ENCODE measurements at places on chromosomes 11 and 22.

DNA sequence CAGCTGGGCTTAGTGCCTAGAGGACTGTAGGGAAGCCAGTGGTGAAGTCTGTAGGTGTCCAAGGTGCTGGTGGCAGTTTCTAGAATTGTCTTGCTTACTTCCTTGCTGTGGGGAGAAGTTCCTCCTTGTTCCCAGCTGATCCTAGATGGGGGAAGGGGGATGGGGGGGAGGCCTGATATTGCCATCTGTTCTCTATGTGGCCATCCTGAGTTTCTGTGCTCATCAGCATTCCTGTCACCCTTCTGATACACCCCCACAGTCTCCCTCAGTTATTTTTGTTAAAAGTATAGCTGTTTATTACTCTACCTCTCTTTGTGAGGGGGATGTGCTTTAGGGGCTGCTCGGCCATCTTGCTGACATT, 36.5 kb downstream of the MADD start:
- no peak for DNase-seq

GRCh38 chr11:128294671-128295050, 292.7 kb downstream of the ETS1 start:
- DNase-seq = no peak

DNA sequence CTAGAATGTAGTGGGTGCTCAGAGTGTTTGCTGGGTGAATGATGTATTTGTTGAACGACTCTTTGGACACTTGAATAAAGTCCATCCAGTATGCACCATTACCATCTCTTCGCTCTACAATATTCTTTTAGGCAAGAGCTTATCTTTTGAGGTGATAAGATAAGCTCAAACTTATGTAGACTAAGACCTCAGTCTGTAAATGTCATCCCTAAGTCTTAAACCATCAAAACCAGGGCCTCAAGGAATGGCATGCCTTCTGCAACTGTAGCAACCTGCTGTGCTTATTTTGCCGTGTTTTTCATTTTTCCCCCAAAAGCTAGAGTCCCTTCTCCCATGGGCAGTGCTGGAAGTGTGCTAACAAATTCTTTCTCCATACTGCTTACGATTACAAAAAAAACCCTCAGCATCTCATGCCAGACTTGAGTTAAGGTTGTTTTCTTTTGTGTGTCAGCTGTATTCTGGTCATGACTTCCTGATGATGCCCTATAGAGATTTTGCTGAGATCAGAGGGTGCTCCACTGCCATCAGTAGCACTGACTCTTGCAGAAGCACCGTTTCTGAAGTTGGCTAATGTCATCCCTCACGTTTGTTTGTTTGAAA, 27.8 kb downstream of the LIMK2 start:
- DNase-seq = no peak

DNA sequence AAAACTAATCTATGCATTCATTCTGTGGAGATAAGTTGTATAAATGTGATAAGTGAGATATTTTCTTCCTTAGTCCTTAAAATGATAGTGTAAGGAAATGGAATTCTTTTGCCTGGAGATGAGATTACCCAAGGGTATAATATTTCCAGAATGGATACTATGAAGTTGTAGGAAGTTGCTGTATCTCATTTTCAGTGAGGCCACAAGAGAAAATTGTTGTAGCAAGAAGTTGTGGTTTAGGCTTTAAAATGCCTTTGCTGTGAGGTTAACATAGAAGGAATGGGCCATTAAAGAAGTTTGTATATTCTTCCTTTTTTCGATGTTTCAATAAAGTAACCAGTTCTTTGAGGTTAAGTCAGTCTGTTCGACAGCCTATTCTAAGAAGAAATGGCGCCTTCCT, 50.7 kb upstream of the LIN7C start:
- no peak for DNase-seq

- DNase-seq = no peak
Observed at GRCh38 chr11:123543797-123544196, 110.6 kb downstream of the SCN3B start.

GRCh38 chr22:17121233-17122195, at the start of gene TMEM121B:
Gene TMEM121B (minus strand): TSS chr22:17121360. CDS start chr22:17121127, 233 bp downstream.
- peak; percentile 57 for DNase-seq

GRCh38 chr22:29011240-29012100, 50.2 kb downstream of the C22orf31 start:
- DNase-seq = peak; percentile 41

- DNase-seq = no peak
Observed at GRCh38 chr22:49838771-49839717, 11.4 kb upstream of the BRD1 start.

- DNase-seq = no peak
Observed at GRCh38 chr11:34181856-34182405, 76.5 kb downstream of the NAT10 start.

DNA sequence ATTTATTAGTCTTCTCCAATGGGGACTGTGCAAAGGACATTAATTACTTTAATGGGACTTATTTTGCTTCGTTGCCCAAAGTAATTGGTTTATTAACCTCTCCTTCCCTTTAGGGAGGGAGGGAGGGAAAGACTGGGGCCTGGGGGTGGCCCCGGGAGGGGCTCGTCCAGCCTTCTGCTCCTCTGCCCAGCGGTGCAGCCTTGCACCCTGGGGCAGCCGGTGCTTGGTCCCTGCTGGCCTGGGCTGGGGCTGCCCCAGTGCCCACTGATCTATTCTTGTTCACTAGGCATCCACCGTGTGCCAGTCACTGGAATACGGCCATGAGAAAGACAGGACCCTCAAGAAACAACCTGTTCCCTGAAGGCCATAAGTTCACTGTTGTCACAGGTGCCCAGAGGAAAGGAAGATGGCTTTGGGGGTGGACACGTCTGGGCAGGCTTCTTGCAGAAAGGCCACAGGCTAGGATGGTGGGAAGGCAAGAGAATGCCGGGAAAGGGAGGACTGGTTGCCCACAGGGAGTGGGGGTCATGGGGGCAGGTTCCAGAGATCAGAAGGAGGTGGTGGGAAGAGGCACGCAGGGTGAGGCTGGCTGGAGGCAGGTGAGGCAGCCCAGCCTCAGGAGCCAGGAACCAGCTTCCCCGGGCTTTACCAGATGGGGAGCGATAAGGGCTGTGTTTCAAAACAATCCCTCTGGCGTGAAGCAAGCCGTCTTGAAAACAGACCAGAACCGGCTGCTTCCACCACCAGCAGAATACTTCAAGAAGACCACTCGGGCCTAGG, 47.6 kb upstream of the KCNQ1OT1 start:
- DNase-seq = no peak

DNA sequence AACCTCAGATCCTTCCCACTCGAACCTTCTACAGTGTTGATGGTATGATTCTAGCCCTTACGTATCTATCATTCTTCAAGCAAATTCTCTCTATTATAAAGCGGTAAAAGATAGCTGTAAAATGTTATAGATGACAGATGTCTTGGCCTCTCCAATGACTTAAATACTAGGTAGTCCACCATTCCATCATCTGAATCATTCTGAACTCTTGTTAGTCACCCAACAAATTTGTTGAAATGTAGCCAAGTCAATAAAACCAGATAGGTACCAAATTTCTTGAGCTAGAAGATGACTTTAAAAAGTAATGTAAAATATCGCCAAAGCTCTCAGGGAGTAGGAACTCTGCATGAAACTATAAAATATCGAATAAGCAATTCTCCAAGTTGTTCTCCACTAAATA, 32.6 kb upstream of the PICALM start:
- no peak for DNase-seq

GRCh38 chr11:47377571-47378009, 757 bp downstream of the SPI1 start:
- DNase-seq = no peak

DNA sequence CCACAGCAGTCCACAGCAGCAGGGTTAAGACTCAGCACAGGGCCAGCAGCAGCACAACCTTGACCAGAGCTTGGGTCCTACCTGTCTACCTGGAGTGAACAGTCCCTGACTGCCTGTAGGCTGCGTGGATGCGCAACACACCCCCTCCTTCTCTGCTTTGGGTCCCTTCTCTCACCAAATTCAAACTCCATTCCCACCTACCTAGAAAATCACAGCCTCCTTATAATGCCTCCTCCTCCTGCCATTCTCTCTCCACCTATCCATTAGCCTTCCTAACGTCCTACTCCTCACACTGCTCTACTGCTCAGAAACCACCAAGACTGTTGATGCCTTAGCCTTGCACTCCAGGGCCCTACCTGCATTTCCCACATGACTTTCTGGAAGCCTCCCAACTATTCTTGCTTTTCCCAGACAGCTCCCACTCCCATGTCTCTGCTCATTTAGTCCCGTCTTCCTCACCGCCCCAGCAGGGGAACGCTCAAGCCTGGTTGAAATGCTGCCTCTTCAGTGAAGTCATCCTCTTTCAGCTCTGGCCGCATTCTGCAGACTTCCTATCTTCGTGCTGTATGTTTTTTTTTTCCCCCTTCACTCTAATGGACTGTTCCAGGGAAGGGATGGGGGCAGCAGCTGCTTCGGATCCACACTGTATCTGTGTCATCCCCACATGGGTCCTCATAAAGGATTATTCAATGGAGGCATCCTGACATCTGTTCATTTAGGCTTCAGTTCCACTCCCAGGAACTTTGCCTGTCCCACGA, 3.3 kb downstream of the IL18BP start:
- no peak for DNase-seq

DNA sequence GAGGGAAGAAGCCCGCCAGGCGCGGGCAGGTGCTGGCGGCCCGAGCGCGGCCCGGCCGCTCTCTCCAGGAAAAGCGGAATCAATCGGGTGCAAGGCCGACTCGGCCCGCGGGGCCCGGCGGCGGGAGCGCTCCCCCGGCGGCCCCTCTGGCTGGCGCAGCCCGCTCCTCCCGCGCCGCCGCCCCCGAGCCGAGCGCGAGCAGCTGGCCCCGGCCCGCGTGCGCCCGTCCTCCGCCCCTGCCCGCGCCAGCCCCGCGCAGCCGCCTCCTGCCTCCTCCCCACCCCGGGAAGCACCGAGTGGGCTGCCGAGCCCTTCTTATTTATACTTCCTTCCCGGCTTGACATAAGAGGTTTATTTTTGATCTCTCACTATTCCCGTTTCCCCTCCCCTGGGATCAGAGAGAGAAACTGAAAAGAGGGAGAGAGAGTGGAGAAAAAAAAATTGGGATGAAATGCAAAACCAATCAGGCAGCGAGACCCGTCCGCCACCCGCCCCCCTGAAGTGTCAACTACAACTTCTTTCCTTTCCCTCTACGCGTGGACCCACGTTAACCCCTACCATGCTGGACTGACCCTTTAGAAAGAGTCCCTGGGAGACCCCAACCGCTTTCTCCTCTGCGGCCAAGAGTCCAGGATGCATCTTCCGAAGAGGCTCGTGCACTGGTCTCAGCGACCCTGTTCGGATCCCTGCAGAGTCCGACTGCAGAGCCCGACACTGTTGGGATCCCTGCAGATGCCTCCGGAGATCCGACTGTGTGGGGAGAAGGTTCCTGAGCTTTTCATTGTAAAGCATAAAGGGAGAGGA, at the start of gene ADAMTS8:
Gene ADAMTS8, minus strand, starts transcription at position 294 of the 804 bp plus-strand sequence. CDS start 323 bp downstream, outside the sequence.
- DNase-seq = peak; percentile 22

DNA sequence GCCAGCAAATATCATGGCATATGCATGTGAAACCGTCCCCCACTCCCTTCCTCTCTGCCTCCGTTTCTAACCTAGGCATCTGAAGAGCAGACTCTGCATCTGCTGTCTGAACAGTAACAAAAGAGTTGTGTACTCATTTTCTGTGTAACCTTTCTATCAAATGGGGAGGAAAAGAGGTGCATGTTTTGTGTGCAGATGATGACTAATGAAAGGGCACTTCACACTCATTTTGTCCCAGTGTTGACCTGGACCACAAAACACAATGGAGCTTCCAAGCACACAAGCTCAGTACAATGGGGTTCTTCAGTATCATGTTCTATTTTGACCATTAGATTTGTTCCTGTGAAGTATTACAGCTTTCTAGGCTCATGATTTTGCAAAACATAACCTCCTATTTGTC, 13.0 kb downstream of the JHY start:
- no peak for DNase-seq

DNA sequence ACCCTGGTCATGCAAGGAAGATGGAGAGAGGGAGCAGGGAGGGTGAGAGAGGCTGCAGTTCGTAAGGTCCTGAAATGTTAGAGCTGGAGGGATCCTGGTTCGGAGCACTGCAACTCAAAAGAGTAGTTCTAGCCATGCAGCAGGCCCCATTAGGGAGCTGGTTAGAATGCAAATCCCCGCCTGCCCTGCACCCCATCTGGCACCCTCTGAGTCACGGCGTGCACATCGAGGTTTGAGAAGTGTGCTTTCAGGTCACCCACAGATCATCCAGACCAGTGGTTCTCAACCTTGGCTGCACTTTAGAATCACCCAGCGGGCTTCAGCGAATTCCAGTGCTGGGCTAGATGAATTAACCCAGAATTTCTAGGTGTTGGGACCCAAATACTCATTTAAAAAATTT, 48.2 kb downstream of the ST3GAL4 start:
- no peak for DNase-seq

DNA sequence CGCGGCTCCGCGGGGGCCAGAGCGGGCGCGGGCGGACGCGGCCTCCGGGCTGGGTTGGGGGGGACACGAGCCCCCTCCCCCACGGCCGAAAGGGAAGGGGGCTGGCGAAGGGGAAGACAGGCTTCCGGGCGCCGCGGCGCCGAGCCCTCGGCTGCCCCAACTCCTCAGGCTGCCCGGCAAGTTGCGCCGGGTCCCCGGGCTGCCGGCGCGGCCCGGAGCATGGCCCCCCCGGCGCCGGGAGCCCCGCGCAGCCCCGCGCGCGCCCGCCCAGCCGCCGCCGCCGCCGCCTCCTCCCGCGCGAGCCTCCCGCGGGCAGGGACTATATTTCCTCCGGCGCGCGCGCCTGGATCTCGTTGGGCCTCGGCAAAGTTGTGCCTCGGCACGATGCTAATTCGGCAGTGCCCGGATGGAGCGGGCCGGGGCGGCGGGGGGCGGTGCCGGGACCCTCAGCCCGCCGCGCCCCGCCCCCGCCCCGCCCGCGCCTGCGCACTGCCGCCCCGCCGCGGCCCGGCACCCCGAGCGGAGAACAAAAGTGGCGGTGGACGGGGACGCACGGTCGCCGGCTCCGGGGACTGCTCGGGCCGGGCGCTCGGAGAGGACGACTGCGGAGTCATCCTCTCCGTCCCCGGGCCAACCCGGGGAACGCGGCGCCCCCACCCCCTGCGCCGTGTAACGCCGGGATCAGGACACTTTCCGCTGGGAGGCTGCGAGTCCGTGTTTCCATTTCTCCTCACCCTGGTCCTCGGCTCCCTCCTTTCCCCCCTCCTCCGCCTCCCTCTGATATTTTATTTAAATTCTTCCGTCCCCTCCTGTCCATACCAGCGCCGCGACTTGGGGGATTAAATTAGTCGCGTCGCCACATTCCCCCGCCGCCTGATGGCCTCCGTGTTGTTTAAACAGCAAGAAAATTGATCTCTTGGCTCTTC, at the start of gene PHF21B:
Gene PHF21B, minus strand, starts transcription at position 400 of the 926 bp plus-strand sequence. CDS start 456 bp downstream, outside the sequence.
- peak; percentile 50 for DNase-seq

GRCh38 chr22:47335460-47335859, 573.0 kb downstream of the TBC1D22A start:
- DNase-seq = no peak

- no peak for DNase-seq
Observed at GRCh38 chr11:128058580-128059208, 528.7 kb downstream of the ETS1 start.

- DNase-seq = no peak
Observed at GRCh38 chr11:69344570-69345145, 50.7 kb downstream of the MYEOV start.

All from hippocampal formation (tissue), 2 donors.